ENCODE measurements at places on chromosomes 12 and 14.

- no peak for DNase-seq
Measured at GRCh38 chr12:57521525-57522010, 1.1 kb upstream of the MBD6 start.

DNA sequence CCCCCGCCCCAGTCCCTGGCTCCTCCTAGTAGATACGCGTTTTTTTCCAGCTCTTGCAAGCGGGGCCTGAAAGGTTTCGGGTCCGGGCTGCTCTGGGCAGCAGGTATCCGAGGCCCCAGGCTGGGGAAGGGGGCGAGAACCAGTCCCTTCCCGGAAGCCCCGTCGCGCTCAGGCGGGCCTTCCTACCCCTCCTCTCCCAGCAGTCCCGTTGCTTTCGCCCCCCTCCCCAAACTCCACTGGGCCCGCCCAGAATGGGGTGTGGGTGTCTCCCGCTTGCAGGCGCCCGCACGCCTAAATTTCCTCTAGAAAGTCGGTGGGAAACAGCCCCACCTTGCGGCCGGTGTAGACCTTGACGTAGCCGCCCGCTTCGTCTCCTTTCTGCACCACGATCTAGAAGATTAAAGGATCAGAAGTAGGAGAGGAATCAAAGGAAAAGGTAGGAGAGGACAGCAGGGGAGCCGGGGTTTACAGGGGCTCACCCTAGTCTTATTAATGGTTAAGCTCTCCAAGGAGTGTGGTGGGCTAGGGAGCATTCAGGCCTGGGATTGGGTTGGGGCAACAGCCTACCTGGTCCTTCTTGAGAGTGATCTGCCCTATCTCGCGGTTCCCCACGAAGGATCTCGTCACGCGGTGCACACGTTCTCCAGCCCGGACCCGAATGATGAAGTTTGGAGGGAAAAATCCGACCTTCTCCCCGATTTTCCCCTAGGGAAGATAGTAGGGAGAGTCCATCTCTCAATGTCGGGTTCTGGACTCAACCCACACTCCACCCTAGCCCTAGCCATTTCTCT, 7.3 kb downstream of the STAC3 start:
- peak; percentile 39 for DNase-seq

GRCh38 chr12:32344047-32344446, 55.3 kb upstream of the FGD4 start:
- DNase-seq, result no peak

- DNase-seq, result no peak
Measured at GRCh38 chr14:32536175-32536574, 207.1 kb downstream of the AKAP6 start.

GRCh38 chr14:39581474-39581873, 149.2 kb upstream of the FBXO33 start:
- DNase-seq, result peak; percentile 24

- no peak for DNase-seq
Measured at GRCh38 chr12:108627134-108627920, 6.4 kb downstream of the SELPLG start.

GRCh38 chr12:49296836-49297694, 2.1 kb downstream of the PRPH start:
- no peak for DNase-seq

- DNase-seq, result no peak
Measured at GRCh38 chr12:103912069-103912468, 18.1 kb upstream of the HSP90B1 start.

DNA sequence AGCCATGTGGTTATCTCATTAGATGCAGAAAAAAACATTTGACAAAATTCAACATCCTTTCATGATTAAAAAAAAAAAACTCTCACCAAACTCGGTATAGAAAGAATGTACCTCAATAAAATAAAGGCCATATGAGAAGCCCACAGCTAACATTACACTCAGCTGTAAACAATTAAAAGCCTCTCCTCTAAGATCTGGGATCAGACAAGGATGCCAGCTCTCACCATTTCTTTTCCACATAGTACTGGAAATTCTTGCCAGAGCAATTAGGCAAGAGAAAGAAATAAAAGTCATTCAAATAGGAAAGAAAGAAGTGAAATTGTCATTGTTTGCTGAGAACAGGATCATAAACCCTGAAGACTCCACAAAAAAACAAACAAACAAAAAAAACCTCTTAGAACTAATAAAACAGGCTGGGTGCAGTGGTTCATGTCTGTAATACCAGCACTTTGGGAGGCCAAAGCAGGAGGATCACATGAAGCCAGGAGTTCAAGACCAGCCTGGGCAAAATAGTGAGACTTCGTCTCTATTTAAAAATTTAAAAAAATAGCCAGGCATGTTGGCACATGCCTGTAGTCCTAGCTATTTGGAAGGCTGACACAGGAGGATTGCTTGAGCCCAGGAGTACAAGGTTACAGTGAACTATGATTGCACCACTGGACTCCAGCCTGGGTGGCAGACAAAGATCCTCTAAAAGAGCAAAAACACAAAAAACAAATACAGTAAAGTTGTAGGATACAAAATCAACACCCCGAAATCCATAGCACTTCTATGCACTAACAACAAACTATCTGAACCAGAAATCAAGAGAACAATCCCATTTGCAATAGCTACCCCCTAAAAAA, 114.4 kb downstream of the FOXA1 start:
- DNase-seq, result no peak

GRCh38 chr14:38309522-38310277, 53.8 kb upstream of the CLEC14A start:
- no peak for DNase-seq

GRCh38 chr14:64673316-64673715, 30.9 kb upstream of the PLEKHG3 start:
- DNase-seq, result no peak

DNA sequence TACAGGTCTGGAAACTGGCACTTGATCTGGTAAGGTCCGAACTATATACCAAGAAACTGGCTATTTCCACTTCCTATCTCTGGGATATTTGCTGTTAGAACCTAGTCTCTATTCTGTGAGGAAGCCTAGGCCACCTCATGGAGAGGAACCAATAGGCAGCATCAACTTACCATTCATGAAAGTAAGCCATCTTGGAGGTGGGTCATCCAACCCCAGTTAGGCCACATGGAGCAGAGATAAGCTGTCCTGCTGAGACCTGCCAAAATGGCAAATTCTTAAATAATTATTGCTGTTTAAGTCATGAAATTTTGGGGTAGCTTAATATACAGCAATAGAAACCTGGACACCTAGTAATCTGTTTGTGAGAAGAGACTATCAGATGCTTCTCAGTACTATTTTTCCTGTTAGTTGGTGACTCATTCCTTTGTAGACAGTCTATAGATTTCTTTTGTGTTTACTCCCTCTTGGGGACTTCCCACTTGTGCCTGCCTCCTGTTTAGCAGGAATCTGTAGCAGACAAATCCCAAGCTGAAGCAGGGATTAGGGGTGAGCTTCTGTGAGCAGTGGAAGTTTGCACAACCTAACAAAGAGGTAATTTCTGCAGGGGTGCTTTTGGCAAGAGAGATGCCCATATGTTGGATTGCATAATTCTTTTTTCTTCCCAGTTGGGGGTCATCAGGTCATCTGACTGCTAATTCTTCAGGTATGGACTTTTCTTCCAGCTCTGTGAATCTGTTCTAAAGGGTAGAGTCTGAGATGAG, 136.8 kb downstream of the IGF1 start:
- DNase-seq, result no peak

DNA sequence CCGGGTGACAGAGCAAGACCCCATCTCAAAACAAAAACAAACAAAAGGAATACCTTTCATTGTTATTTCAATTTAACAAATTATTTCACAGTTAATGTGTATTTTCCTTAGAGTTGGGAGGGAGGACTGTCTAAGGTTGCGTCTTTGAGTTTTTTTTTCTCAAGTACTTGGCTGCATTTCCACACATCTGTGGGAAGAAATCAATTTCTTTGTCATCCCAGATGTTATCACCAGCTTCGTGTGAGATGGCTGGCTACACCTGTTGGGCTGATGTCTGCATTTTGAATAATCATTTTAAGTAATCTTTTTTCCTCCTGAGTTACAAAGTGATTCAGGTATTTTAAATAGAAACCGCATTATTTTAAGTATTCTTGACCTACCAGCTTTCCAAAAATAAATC, 59.4 kb downstream of the EML1 start:
- DNase-seq, result no peak

- DNase-seq, result no peak
Measured at GRCh38 chr12:118274066-118274465, 98.6 kb downstream of the TAOK3 start.

GRCh38 chr14:103507751-103508150, 14.9 kb downstream of the CKB start:
- DNase-seq, result no peak

GRCh38 chr12:113794774-113795173, 171.4 kb downstream of the RBM19 start:
- DNase-seq, result no peak

- no peak for DNase-seq
Measured at GRCh38 chr14:100644784-100645183, 57.6 kb upstream of the BEGAIN start.

GRCh38 chr12:46382408-46382963, 9.9 kb upstream of the SLC38A2 start:
- no peak for DNase-seq

GRCh38 chr14:22410497-22410896, 178.5 kb downstream of the DAD1 start:
- DNase-seq, result no peak

DNA sequence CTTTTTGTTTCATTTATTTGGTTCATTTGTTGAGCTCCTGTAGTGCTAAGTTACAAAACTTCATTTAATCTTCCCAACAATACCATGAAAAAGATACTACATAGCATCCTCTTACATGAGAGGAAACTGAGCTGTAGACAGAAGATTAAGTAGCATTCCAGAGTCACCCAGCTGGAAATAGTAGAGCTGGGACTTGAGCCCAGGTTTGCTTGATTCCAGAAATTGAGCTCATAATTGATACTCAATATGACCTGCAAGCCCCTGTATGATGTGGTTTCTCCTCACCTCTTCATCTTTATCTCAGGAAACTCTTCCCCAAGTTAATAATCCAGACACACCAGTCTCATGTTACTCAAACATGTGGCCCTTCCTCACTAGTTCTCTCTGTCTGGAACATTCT, 87.0 kb upstream of the DAAM1 start:
- DNase-seq, result peak; percentile 12

DNA sequence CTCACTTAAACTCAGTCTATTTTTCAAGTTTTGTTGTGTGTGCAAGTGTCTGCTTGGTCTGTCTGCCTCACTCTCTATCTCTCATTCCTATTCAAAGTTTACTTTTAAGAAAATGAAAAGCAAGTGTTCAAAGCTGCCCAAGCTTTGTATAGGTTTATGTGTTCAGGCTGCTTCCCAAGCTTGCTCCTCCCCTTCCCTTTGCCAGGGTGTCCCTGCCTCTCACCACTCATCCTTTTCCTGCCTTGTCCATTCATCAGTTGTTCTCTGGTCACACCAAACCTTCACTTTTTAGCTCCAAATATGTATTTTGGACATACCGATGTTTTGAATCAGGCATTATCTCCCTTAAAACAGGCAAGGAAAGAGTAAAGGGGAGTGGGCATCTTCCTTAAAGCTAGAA, 41.3 kb downstream of the STK38L start:
- no peak for DNase-seq

GRCh38 chr14:26598081-26598671, 343 bp upstream of the NOVA1 start:
- peak; percentile 78 for DNase-seq

- no peak for DNase-seq
Measured at GRCh38 chr14:98280436-98280835, 991.6 kb downstream of the BCL11B start.

- no peak for DNase-seq
Measured at GRCh38 chr12:12266389-12266872, 413 bp downstream of the LRP6 start.

- no peak for DNase-seq
Measured at GRCh38 chr12:90883456-90883855, 71.5 kb downstream of the CCER1 start.

DNA sequence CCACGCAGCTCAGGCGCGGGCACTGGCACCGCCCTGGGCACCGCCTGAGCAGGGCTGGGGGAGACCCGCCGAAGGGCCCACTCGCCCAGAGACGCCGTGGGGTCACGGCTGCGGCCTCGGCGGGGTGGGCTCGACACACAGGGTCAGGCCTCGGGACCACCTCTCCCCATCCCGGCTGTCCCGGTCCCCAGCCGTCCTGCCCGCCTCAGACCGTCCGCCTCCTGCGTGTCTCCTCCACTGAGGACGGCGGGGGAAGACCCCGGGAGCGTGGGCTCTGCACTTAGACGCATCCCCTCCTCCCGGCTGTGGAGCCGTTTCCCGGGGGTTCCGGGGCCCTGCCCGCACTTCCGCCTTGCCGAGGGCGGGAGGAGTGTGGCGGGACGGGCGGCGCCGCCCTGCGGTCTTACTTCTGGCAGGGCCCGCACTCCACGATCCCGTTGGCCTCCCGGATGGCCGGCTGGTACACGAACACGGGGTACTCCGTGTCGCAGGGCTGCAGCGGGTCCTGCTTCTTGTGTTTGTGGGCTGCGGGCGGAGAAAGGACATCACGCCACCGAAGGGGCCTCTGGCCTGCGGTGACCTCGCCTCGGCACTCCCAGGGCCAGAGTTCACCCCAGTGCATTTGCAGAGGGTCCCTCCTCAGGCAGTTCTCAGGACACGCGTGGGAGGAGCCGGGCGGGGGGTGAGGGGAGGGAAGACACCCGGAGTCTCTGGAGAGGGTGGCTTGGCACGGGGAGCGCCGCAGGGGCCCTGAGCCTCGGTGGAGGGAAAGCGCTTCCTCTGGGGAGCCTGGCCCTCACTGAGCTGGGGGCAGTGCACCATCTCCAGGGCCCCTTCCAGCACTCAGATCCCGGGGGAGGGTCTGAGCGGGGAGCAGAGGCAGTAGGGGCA, 23.1 kb upstream of the LRTM2 start:
- DNase-seq, result no peak

GRCh38 chr12:47079981-47080724, 394 bp upstream of the AMIGO2 start:
- DNase-seq, result peak; percentile 77

DNA sequence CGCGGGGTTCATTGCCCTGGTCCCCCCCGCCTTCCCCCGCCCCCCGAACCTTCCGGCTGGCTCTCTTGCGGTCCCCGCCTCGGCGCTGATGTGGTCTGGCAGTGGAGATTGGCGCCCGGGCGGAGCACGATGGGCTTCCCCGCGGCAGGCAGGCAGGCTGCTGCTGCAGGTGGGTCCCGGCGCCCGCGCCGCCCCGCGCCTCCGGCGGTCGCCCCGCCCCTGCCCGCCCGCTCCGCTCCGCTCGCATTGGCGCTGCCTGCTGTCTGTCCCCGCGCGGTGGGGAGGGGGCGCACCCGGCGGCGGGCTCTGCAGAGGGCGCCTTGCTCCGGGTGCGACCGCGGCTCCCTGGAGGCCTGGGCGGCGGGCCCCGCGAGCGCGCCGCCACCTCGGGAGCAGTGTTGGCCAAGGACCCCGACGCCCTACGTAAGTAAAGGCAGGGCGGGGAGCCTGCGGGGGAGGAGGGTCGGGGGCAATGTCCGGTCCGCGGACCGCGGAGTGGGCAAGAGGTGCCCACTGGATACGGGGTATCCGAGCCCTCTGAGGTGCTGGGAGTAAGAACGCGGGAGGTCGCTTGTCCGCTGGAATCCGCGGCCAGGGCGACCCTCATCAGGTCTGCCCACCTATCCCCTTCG, at the start of gene AKAP5:
Gene AKAP5 (plus strand): TSS at position 309 of the 632 bp plus-strand sequence. CDS start 2,896 bp downstream, outside the sequence.
- no peak for DNase-seq

DNA sequence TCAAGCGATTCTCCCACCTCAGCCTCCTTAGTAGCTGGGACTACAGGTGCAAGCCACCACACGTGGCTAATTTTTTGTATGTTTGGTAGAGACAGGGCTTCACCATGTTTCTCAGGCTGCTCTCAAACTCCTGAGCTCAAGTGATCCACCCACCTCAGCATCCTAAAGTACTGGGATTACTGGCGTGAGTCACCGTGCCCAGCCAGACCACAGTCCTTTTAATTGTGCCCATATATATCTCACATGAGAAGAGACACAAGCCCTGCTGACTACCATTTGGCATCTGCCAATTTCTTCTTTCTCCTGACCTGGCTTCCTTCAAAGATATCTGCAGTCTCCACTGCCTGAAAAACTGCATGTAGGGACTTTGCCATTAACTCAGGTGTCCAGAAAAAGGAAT, 142.5 kb downstream of the DPY19L2 start:
- DNase-seq, result no peak

Data from kidney glomerular epithelial cell (primary cell).